ENCODE measurements at places on chromosomes 2 and 18. TPM values are rescaled to one million over a fixed set of nuclear protein-coding genes. Genes with fewer than 3 reads are reported as not detected.

Gene LCT
- 0.07 TPM for total RNA-seq

Gene TIGD1
- 7.7 TPM for total RNA-seq

Gene TOGARAM2
- total RNA-seq: 2.0 TPM

DNA sequence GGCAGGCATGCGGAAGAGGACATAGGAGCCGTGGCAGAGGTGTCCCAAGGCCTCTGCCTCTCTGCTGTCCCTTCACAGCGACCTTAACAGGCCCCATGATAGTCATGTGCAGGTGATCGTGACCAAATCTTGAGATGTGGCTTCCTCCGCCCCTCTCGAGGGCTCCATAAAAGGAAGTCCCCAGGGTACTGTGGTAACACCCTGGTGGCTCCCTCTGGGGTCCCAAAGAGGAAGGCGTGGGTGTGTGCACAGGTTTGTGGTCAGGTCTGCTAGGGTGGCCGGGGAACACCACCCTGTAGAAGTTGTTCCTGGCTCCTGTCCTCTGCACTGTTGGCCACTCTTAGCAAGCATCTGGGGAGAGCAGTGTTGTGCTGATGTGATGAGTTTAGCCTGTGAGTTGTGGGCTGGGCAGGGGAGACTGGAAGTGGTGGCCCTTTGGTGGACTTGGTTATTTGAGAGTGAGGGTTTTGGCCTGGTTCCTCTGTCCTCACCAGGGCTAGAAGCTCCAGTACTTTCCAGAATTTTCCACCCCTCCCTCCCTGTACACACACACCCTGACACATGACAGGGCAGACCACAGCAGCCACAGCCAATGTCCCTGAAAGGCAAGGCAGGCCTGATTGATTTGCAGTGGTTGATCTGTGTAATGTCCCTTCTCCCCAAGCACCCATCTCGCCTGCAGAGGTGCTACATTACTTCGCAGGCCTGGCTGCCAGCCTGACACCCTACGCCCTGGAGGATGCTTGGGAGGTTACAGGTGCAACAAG is 68.9 kb upstream of the BOD1L2 start:
- H3K4me1 ChIP-seq: peaks cover 10% of the 10 kb centered on the region
- peak; percentile 7 for DNase-seq
- no peak overlapping the region for H3K27ac ChIP-seq
- no peak overlapping the region for H3K4me3 ChIP-seq

GRCh38 chr2:234290671-234291070 is 206.2 kb downstream of the ARL4C start:
- peaks cover 78% of the 10 kb centered on the region for H3K4me1 ChIP-seq
- H3K4me3 ChIP-seq: peak overlapping the region; percentile 22
- peak overlapping the region; percentile 96 for H3K27ac ChIP-seq
- no peaks in the 10 kb centered on the region for H3K27me3 ChIP-seq
- peak; percentile 92 for DNase-seq

DNA sequence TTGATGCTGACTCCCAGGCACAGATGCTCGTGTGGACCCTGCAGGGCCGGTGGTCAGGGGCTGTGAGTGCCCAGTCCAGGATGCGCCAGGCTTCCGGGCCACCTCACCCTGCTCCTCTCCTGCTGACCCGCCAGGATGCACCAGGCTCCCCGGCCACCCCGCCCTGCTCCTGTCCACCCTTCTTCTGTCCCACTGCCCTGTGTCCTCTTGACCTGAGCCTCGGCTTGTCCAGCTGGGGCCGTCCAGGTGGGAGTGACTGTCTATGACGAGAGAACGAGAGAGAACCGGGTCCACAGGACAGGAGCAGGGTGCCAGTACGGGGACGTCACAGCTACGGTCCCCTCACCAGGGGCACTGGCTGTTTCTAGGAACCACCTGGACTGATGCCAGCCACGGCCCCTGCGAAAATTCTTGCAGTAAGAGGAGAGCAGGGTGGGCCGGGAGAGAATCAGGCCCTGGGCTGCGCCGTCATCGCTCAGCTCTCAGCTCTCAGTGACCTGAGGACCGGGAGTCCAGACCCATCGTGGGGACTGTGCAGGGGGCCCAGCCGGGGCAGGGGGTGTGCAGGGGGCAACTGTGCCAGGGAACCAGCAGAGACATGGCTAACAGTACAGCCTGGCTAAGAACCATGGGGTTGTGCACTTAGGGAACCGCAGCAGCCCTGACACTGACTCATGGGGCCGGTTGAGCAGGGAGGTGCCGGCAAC is 12.9 kb upstream of the NFATC1 start:
- no peak overlapping the region for H3K4me3 ChIP-seq
- no peak for DNase-seq
- H3K36me3 ChIP-seq: peaks cover 4% of the 10 kb centered on the region
- H3K27me3 ChIP-seq: no peaks in the 10 kb centered on the region
- peaks cover 11% of the 10 kb centered on the region for H3K4me1 ChIP-seq

DNA sequence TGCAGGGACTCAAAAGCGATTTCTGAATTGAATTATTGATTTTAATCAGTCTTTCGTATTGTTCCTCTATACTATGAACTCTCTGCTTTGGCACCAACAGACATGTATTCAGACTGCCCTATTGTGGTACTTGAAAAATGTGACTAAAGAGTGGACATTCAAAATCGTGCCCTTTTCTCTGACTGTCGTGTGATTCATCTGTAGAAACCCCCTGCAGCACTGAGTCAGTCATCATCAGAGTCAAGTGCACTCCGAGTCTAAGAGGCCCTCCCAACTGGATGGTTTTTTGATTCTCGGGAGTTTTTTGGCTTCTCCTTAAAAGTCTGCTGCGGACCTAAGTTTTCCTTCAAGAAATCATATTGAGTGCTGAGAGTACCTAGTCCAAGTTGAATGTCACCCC is 96.4 kb upstream of the FOSL2 start:
- H3K27ac ChIP-seq: no peak overlapping the region
- H3K4me3 ChIP-seq: no peak overlapping the region
- peaks cover 8% of the 10 kb centered on the region for H3K36me3 ChIP-seq
- no peaks in the 10 kb centered on the region for H3K27me3 ChIP-seq
- DNase-seq: no peak
- peaks cover 8% of the 10 kb centered on the region for H3K4me1 ChIP-seq

GRCh38 chr2:4324531-4324930 is 621.2 kb downstream of the DCDC2C start:
- no peaks in the 10 kb centered on the region for H3K27me3 ChIP-seq
- H3K36me3 ChIP-seq: no peaks in the 10 kb centered on the region
- H3K27ac ChIP-seq: no peak overlapping the region
- H3K4me3 ChIP-seq: no peak overlapping the region
- DNase-seq: no peak
- no peaks in the 10 kb centered on the region for H3K4me1 ChIP-seq

DNA sequence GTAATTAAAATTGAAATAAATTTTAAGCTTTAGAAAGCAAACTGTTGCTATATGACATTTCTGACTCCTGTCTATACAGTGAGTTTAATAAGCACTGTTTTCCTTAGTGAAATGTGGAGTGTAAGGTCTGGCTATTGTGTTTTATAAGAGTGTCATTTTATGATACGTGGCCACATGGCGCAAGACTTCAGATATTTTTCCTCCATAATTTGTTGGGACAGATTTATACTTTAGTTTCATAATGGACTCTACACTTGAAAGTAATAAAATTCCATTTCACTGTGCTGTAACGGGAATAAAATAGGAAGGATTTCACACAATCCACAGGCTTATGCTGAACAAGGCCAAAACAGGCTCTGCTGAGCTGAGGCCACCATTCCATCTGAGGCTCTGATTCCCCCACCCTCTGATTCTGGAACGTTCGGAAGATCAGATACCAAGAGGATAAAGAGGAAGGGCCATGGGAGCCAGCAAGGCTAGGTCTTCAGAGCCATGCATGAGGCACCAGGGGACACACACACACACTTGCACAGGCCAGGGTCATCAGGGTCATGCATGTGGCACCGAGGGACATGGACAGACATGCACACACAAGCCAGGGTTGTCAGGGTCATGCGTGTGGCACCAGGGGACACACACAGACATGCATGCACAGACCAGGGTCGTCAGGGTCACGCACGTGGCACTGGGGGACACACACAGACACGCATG is 35.6 kb downstream of the HDAC4 start:
- peaks cover 2% of the 10 kb centered on the region for H3K36me3 ChIP-seq
- no peak overlapping the region for H3K4me3 ChIP-seq
- H3K27me3 ChIP-seq: no peaks in the 10 kb centered on the region

- no peak for DNase-seq
- no peak overlapping the region for H3K27ac ChIP-seq
- H3K4me3 ChIP-seq: peak overlapping the region; percentile 21
- no peaks in the 10 kb centered on the region for H3K36me3 ChIP-seq
- peaks cover 75% of the 10 kb centered on the region for H3K27me3 ChIP-seq
Observed at GRCh38 chr2:176123411-176124109, 1.0 kb downstream of the HOXD9 start.

GRCh38 chr18:75100832-75101630 is 107.9 kb downstream of the PTGR3 start:
- no peaks in the 10 kb centered on the region for H3K36me3 ChIP-seq
- DNase-seq: no peak
- no peak overlapping the region for H3K27ac ChIP-seq
- no peaks in the 10 kb centered on the region for H3K27me3 ChIP-seq

DNA sequence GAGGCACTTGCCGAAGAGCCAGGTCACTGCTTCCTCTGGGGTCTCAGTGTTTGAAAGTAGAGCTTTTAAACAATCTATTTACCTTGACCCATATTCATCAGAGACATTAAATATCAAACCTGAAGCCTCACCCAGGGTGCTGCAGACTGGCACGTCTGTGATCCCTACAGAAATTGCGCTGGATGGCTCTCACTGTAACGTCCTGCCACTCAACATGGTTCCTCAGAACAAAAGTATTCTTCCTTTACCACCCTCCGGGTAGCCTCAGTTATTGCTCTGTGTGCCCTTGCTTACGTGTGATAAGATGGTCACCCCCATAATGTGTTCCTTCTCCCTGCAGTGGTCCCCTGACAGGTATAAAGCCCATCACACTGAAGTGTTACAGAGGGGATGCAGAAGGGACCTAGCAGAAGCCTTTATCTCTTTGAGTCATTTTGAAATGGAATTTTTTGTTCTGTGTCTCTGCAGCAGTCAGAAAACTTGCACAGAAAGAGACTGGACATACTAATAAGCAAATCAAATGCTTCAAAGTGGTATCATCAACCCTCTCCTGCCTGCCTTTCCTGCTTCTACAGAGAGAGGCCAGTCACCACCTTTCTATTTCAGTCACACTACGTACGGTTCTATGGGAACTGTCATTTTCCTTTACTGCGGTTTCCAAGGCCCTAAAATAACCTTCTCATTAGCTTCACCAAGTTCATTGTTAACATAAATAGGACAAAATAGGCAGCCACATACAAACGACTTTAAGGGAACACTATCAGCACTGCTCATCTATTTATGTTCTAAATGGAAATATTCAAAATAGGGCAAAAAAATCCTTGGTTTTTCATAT is 86.8 kb downstream of the METTL8 start:
- no peaks in the 10 kb centered on the region for H3K27me3 ChIP-seq
- H3K27ac ChIP-seq: no peak overlapping the region
- DNase-seq: peak; percentile 16
- peaks cover 43% of the 10 kb centered on the region for H3K4me1 ChIP-seq
- no peak overlapping the region for H3K4me3 ChIP-seq

- no peak overlapping the region for H3K27ac ChIP-seq
- peaks cover 2% of the 10 kb centered on the region for H3K36me3 ChIP-seq
- no peaks in the 10 kb centered on the region for H3K4me1 ChIP-seq
- H3K27me3 ChIP-seq: no peaks in the 10 kb centered on the region
- DNase-seq: no peak
Observed at GRCh38 chr2:75241696-75242095, 42.4 kb upstream of the TACR1 start.
